ENCODE measurements at places on chromosomes 3 and 15.

DNA sequence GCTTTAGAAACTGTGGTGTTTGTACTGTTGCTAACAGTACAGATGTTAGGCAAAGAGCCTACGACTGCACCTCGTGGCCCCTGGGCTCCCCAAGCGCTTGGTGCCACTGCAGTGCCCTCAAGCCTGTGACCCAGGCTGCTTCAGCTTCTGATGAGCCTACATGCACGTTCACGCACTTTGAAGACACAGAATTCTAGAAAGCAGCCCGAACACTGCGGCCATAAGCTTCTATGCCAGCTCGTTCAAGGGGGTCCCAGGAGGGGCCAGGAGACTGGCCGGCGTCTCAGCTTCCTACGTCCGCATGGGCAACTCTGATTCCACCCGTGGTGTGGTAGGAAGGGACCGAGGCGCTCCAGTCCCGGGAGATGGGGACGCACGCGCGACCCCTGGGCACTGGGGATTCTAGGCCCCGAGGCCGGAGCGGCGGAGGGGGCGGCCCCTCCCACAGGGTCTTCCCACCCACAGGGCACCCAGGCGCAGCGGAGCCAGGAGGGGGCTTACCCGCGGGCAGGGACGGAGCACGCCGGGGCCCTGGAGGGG lies 653 bp downstream of the MYO5C start:
- DNase-seq: no peak

GRCh38 chr3:98991393-98991792 lies 89.9 kb upstream of the DCBLD2 start:
- no peak for DNase-seq

DNA sequence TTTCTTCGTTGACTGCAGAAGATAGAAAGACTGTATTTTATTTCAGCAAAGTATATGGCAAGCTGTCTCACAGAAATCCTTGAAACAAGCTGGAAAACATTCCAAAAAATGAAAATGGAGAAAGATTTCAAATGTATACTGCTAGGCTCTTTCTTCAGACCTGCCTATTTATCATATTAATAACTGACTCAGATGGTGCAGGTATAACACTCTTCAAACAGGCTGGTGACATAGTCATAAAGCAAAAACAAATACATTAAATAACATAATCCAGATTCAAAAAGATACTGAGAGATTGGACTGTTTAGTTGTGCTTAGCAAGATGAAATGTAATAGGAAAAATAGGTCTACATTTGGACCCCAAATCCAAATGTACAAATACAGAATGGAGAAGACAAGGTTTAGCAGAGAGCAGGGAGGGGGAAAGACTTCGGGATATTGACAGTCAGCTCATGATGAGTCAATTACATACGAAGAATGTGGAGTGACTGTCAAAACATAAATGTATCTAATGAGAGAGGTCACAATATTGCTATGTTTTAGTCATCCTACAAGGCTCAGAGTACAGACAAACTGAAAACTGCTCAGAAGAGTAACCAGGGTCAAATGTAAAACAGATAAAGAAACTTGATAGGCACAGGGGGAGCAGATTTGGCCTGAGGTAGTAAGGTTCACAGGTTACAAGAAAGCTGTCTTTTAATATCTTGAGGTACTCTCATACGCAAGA lies 88.7 kb downstream of the DMXL2 start:
- DNase-seq: no peak

- DNase-seq: no peak
These were observed 7.7 kb downstream of the POU1F1 start for GRCh38 chr3:87268646-87269211.

DNA sequence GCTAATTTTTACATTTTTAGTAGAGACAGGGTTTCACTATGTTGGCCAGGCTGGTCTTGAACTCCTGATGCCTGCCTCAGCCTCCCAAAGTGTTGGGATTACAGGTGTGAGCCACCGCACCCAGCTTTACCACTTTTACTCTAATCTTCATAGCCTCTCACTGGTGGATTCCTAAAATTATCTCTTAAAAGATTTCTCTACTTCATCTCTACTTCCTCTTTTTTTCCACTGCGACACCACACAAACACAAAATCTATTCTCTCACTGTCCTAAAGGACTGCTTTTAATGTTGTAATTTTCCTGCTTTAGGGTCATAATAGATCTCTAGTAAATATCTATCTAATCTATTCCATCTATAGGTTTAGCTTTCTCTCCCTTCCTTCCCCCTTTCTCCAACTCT lies 34.0 kb upstream of the TBL1XR1 start:
- no peak for DNase-seq

- DNase-seq: no peak
These were observed 1.2 kb upstream of the USF3 start for GRCh38 chr3:113697500-113698090.

GRCh38 chr3:69710153-69710977 lies 28.9 kb upstream of the MITF start:
- DNase-seq: peak; percentile 42

DNA sequence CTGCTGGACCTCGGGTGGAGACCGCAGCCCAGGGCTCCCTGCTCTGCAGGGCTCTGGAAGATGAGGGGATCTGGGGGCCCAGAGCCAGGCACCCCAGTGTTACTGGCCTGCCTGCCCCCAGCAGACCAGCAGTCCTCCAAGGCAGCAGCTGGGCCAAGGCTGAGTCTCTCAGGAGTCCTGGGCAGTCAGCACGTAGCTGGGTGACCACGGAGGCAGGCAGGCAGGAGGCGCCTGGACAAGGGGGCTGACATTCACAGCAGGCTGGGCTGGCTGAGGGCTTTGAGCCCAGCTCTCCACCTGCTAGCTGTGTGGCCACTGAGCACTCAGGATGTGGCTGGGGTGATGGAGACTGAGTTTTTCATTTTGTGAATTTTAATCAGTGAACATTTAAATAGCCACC lies 67.9 kb downstream of the IQSEC1 start:
- DNase-seq: no peak

DNA sequence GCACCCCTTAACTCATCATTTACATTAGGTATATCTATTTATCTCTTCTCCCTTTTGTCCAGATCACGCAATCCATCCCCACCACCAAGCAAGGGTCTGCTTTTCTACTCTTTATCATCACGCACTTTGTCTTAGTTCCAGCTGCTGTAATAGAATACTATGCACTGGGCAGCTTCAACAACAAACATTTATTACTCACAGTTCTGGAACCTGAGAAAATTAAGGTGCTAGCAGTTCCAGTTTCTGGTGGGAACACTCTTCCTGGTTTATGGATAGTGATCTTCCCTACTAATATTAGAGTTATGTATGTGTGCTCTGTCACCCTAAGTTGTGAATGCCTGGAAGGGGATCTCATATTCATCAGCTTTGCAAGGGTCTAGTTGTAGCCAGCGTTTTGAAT lies 687.0 kb downstream of the NTRK3 start:
- no peak for DNase-seq

DNA sequence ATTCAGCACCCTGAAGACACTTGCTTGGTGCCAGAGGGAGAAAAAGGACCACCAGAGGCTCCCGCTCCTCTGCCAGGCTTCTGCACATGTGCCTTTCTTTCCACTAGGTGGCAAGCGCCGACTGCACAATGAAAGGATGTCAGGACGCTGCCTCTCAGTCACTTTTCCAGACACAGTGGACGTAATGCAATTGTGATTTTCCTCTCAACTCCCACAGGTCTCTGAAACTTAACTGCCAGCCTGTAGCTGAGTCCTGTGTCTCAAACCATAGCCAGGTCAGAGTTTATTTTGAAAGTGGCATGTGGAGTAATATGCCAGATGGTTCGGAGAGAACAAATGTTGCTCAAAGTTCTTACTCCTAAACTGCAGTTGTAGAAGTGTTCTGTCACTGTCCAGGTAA lies 162.9 kb downstream of the ITPR1 start:
- DNase-seq: peak; percentile 47

GRCh38 chr3:63349583-63350573 lies 71.8 kb downstream of the SYNPR start:
- DNase-seq: peak; percentile 13

DNA sequence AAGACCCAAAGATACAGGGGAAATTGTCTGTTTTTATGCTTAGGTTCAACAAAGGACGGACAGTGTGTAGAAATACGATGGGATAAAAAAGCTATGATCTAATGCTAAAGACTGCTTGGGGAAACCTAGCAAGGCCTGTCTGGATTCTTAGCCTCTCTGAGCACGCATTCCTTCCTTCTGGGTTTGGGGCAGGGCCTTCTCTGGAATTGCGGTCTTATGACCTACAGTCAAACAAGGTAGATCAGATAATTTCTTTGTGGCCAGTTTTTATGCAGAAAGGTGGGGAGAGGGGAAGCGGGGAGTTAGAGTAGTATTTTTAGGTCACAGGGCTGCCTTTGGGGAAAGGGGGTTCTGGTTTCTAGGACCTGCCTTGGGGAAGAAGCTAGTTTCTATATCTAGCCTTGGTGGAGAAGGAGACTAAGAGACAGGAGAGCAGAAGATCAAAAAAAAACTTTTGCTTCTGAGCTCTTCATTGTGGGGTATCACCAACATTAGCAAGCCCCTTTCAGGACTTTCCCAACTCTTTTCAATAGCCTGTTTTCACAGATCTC lies 39.1 kb upstream of the LIPC start:
- DNase-seq: no peak

- DNase-seq: no peak
These were observed 29.6 kb downstream of the SQOR start for GRCh38 chr15:45664451-45664850.

- DNase-seq: no peak
These were observed 71.7 kb downstream of the TNIK start for GRCh38 chr3:171388527-171388926.

- DNase-seq: no peak
These were observed 4.9 kb downstream of the CHAC1 start for GRCh38 chr15:40958146-40958545.

GRCh38 chr3:135576751-135577150 lies 388.8 kb upstream of the PPP2R3A start:
- DNase-seq: no peak

DNA sequence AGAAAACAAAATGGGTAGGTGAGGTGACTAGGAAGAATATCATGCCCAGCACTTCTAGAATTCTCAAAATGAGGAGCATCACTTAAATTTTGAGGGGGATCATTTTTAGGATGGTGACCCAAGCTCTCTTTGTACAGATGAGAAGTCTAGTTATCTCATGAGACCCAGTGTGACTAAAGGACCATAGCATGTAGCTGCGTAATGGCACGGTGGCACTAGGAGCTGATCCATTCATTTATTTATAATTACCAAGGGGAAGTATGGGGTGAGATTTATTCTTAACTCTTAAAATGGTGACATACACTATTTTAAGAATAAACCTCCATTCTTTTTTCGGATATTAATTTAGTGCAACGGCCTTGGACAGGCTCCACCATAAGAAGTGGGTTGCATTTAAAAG lies 8.3 kb downstream of the IQGAP1 start:
- DNase-seq: no peak

- no peak for DNase-seq
These were observed 48.7 kb downstream of the PPM1L start for GRCh38 chr3:160804762-160805161.

- no peak for DNase-seq
These were observed 1.6 kb downstream of the FAM81A start for GRCh38 chr15:59439576-59439975.

GRCh38 chr3:126399351-126399735 lies 4.6 kb downstream of the CFAP100 start:
- no peak for DNase-seq

DNA sequence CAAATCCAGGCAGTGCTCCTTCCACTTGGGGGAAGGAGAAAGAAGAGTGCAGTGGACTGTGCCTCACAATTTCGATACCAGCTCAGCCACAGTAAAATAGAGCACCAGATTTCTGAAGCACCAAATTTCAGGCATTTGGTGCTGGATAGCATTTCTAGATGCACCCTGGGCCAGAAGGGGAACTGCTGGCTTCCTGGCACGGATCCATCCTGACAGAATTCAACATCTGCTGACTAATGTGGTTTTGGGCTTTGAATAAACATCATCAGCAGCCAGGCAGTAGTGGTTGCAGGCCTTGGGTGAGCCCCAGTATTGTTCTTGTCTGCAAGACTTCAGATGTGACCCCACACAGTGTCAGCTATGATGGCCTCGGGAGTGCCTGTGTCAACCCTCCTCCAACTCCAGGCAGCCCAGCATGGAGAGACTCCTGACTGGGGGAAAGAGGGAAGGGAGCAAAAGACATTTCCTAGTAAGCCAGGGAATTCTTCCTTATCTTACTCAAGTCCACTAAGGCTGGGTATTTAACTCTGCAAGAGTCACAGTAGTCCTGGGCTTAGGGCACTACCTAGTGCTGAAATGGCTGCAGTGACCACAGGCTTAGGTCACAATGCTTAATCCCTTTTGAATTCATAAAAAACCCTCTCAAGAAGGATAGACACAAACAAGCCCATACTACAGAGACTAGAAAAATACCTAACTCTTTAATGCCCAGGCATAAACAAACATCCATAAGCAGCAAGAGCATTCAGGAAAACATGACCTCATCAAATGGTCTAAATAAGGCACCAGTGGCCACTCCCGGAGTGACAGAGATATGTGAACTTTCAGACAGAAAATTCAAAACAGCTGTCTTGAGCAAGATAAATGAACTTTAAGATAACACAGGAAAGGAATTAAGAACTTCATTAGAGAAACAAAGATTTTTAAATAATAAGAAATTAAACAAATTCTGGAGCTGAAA lies 74.7 kb downstream of the SPATA16 start:
- DNase-seq: peak; percentile 76

DNA sequence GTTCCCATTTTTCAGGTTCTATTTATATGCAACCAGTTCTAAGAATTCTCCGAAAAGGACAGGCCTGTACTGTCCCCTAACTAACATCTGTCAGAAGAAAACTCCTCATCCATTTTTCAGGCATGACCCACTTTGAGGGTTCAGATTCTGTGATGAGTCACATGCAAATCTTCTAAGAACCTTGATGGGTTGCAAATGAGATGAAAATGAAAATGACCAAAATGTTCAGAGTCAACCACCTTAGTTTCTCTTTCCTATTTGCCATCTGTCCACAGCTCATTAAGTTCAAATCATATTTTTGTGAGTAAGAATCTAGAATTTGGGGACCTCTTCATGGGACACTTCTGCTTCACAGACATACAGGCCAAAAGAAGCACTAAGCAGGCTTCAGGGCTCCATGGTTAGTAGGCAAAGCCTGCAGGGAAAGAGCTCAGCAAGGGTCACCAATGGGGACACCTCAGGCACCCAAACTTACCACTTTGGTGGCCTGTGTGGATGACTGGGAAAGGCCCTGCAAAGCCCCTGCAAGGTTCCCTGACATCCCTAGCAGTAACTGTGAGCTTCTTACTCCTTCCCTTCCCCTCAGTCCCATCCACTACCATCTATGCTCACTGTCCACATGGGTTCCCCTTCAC lies 122.0 kb downstream of the WDR76 start:
- no peak for DNase-seq

DNA sequence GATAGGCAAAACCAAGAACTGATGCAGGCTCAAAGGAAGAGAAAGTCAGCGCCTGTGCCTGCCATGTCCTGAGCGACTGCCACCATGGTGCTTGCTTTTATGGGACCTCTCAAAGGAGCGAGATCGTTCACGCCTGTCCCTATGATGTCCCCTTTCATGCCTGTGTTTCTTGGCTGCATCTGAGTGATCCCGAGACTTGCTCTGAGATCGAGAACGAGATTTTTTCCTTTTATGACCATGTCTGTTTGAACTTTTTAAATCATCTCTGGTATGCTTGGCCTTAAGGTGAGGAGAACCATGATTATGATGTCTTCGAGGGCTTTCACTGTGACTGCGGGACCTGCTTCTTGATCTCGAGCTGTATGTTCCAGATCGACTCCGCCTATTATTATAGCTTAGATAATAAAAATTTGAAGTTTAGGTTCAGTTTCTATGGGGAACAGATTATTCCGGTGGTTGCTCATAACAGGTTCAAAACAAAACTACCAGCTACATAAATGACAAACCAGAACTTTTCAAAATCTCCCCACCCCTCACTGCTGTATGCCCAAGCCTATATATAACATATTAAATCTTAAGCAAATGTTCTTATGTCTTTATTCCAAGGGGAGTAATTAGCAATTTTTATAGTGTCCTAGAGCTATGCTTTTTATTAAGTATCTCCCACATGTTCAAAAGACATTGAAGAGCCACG lies 11.6 kb downstream of the CCNL1 start:
- DNase-seq: no peak

Measured in SJSA1 (cell line).